T-helper 2 cell treated with Interferon-gamma antibody and Interleukin-4, amounts not matched to agents 5 μg/mL and 100 μg/mL, for 36 hours (primary cell): ENCODE measurements at places on chromosomes 16 and 17.

DNA sequence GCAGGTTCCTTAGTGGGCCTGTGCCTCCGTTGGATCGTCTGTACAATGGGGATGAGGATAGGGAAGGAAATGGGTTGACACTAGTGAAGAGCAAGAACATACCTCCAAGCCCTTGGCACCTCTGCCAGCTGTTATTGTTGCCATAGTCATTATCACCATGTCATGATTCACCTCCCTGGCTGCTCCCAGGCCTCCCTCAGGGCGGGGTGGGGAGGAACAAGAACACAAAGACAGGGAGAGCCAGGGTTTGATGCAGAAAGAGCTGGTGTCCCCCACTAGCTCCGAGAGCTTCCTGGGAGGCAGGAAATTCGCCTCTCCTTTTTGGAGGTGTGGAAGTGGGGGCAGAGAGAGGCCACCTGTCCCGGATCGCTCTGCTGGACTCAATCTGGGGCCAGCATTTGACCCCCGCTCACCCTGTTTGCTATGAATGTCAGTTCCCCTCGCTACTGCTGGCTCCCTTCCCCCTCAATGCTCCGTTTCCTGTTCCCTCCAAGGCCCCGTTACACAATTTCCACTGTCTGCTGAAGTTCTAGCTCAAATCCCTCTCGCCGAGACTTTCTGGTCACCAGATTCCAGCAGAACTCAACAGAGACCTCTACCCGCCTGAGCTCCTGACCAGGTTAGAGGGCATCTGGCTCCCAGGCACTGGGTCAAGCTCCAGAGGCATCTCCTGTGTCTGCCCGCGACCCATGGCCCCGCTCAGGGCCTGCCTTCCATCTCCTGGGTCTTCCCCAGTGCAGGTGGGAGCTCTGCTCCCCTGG lies 9.1 kb downstream of the TIMP2 start:
- no peaks in the 10 kb centered on the region for H3K36me3 ChIP-seq
- no peaks in the 10 kb centered on the region for H3K4me1 ChIP-seq
- no peak overlapping the region for H3K4me3 ChIP-seq
- H3K27me3 ChIP-seq, result no peaks in the 10 kb centered on the region
- DNase-seq, result no peak

- peaks cover 2% of the 10 kb centered on the region for H3K27me3 ChIP-seq
- no peak for DNase-seq
- H3K27ac ChIP-seq, result no peak overlapping the region
- H3K4me3 ChIP-seq, result no peak overlapping the region
- H3K36me3 ChIP-seq, result no peaks in the 10 kb centered on the region
Observed at GRCh38 chr17:77314601-77315000, 173.8 kb downstream of the SEC14L1 start.

DNA sequence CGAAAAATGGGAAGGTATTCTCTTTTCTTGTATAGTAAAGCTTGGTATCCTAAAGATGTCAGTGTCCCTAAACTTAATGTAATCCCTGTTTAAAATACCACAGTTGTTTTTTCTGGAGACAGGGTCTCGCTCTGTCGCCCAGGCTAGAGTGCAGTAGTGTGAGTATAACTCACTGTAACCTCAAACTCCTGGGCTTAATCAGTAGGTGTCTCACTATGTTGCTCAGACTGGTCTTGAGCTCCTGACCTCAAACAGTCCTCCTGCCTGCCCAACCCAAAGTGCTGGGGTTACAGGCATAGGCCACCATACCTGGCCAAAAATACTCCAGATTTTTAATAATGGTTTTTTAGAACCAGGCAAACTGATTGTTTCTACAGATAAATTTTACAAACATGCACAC lies 8.2 kb downstream of the DCAF7 start:
- H3K4me3 ChIP-seq, result no peak overlapping the region
- DNase-seq, result no peak
- no peak overlapping the region for H3K27ac ChIP-seq
- H3K27me3 ChIP-seq, result no peaks in the 10 kb centered on the region
- peaks cover 34% of the 10 kb centered on the region for H3K4me1 ChIP-seq
- H3K36me3 ChIP-seq, result peaks cover 33% of the 10 kb centered on the region

DNA sequence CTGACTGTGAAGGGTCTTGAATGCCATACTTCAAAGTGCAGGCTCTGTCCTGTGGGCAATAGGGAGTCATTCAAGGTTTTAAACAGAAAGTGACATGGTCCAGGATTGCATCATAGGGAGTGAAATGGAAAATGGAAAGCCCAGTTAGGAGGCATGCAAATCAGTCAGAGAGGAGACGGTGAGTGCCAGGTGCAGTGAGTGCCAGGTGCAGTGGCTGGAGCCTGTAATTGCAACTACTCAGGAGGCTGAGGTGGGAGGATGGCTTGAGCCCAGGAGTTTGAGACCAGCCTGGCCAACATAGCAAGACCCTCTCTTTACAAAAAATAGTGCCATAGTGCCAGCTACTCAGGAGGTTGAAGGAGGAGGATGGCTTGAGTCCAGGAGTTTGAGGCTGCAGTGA lies 35.2 kb upstream of the SIAH1 start:
- DNase-seq, result no peak
- H3K4me1 ChIP-seq, result no peaks in the 10 kb centered on the region
- no peak overlapping the region for H3K27ac ChIP-seq
- H3K4me3 ChIP-seq, result no peak overlapping the region
- no peaks in the 10 kb centered on the region for H3K27me3 ChIP-seq
- no peaks in the 10 kb centered on the region for H3K36me3 ChIP-seq

DNA sequence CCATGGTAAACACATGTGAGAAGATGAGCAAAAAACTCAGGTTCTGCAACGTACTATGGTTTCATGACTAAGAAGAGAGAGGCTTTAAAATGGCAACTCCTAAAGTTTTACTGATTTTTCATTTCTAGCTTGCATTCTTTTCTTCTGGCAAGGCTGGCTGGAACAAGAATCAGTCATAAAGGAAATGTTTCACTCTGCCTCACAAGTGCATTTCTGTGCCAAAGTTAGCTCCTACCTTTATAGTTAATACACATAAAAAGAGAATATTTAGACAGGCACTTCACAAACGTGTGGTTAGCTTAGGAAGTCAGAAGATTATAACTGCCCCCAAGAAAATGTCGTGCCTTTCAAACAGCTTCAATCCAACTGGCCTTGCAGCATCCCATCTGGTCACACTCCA lies 417.1 kb upstream of the CDH11 start:
- DNase-seq, result no peak
- peaks cover 2% of the 10 kb centered on the region for H3K4me1 ChIP-seq
- H3K27ac ChIP-seq, result no peak overlapping the region
- no peak overlapping the region for H3K4me3 ChIP-seq

- H3K4me3 ChIP-seq, result no peak overlapping the region
- H3K36me3 ChIP-seq, result no peaks in the 10 kb centered on the region
- H3K4me1 ChIP-seq, result peaks cover 8% of the 10 kb centered on the region
Observed at GRCh38 chr17:75645889-75646637, 12.8 kb downstream of the SMIM5 start.

- no peaks in the 10 kb centered on the region for H3K4me1 ChIP-seq
- H3K27ac ChIP-seq, result no peak overlapping the region
- H3K4me3 ChIP-seq, result no peak overlapping the region
- DNase-seq, result no peak
- H3K36me3 ChIP-seq, result no peaks in the 10 kb centered on the region
- H3K27me3 ChIP-seq, result peaks cover 4% of the 10 kb centered on the region
Observed at GRCh38 chr16:23213831-23214230, 31.3 kb downstream of the SCNN1G start.

- no peak overlapping the region for H3K27ac ChIP-seq
- DNase-seq, result no peak
- no peaks in the 10 kb centered on the region for H3K4me1 ChIP-seq
- no peaks in the 10 kb centered on the region for H3K27me3 ChIP-seq
- no peak overlapping the region for H3K4me3 ChIP-seq
Observed at GRCh38 chr16:9797306-9797705, 384.9 kb downstream of the GRIN2A start.

DNA sequence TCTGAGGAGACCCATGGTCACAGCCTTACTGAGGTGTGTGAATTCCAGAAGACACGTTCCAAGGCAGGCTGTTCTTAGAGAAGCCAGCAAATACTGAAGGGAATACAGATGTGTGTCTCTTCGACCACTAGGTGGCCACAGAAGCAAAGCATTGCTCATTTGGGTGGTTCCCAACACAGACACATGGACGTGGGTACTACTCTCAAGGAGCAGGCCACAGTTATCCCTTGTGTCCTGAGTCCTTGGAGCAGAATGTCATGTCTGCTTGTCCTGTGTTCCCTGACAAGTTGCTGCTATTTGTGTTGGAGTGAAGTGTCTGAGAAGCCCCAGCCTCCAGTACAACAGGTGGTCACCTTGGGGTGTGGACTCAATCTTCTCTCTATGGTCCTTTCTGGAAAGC lies 30.3 kb downstream of the HMOX2 start:
- H3K36me3 ChIP-seq, result peaks cover 39% of the 10 kb centered on the region
- peak overlapping the region; percentile 83 for H3K4me3 ChIP-seq
- H3K27ac ChIP-seq, result peak overlapping the region; percentile 97

DNA sequence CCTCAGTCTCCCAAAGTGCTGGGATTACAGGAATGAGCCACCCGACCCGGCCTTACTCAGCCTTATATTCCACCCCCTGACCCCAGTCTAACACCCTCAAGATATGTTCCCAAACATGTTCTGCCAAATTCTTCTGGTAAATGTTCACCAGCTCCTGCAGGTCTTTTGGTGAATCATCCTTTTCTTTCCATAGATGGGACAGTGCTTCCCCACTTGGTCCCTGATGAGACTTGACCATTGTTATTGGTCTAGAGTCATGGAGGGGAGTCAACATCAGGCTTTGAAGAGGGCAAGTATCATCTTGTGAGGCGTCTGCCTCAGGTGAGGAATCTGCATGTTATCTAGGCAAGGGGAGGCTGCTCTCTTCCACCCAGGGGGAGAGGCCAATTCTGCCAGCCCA lies 10.4 kb upstream of the RUNDC3A start:
- DNase-seq, result no peak
- H3K27me3 ChIP-seq, result peaks cover 8% of the 10 kb centered on the region
- H3K4me1 ChIP-seq, result no peaks in the 10 kb centered on the region
- H3K27ac ChIP-seq, result no peak overlapping the region
- no peak overlapping the region for H3K4me3 ChIP-seq

DNA sequence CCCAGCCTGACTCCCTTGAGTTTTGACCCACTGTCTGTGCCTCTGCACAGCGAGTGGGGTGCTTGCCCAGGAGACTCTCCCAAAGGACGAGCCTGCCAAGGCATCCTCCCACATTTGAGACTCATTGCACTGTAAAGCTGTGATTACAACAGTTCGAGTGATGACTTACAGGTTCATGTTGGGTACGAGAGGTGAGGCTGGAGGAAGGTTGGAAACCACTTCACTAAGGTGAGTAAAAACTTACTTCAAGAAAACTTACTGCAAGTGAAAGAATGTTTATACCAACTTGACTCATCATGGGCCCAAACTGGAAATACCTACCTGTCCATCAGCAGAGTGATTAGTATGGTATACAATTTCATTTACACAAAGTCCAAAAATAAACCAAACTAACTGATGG lies 360.1 kb upstream of the CDH11 start:
- H3K36me3 ChIP-seq, result no peaks in the 10 kb centered on the region
- no peaks in the 10 kb centered on the region for H3K27me3 ChIP-seq
- no peak overlapping the region for H3K4me3 ChIP-seq

DNA sequence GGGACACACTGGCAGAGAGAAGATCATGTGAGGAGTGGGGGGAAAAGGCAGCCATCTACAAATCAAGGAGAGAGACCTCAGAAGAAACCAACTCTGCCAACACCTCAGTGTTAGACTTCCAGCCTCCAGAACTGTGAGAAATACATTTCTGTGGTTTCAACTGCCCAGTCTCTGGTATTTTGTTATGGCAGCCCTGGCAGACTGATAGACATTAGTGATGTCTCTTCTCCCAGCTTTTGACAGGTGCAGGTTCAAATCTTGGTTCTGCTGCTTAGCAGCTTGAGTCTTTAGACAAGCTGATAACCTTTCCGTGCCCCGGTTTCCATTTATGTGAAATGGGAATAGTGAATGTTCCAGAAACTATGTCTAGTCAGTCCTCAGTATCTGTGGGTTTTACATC lies 199.5 kb downstream of the SNX29 start:
- DNase-seq, result no peak
- no peaks in the 10 kb centered on the region for H3K36me3 ChIP-seq
- no peaks in the 10 kb centered on the region for H3K4me1 ChIP-seq
- no peak overlapping the region for H3K4me3 ChIP-seq

DNA sequence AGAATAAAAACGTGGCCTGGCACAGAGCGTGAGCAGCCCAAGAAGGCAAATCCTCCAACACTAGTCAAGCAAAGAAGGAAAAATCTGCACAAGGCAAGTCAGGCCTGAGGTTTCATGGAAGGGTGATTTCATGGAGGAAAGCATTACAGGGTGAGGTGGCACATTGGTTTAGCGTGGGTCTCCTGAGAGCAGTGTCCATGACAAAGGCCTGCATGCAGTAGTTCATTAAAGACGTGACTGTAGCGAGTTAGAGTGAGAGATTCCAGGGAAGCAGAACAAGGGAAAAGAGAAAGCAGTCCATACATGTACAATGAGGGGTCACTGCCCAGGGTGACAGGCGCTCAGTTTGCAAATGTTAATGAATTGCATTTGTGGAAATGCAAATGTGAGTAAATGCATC lies 285.0 kb upstream of the ERCC4 start:
- H3K36me3 ChIP-seq, result no peaks in the 10 kb centered on the region
- no peak overlapping the region for H3K27ac ChIP-seq
- no peak for DNase-seq
- H3K27me3 ChIP-seq, result no peaks in the 10 kb centered on the region
- H3K4me3 ChIP-seq, result no peak overlapping the region

- no peak overlapping the region for H3K4me3 ChIP-seq
- no peaks in the 10 kb centered on the region for H3K4me1 ChIP-seq
- no peak for DNase-seq
- H3K36me3 ChIP-seq, result peaks cover 8% of the 10 kb centered on the region
- H3K27me3 ChIP-seq, result no peaks in the 10 kb centered on the region
Observed at GRCh38 chr17:49297141-49297540, 64.9 kb downstream of the ZNF652 start.

- H3K4me1 ChIP-seq, result peaks cover 16% of the 10 kb centered on the region
- no peaks in the 10 kb centered on the region for H3K36me3 ChIP-seq
- no peak overlapping the region for H3K27ac ChIP-seq
- peak; percentile 63 for DNase-seq
- H3K4me3 ChIP-seq, result no peak overlapping the region
- H3K27me3 ChIP-seq, result peaks cover 4% of the 10 kb centered on the region
Observed at GRCh38 chr16:12819126-12820117, 15.7 kb upstream of the CPPED1 start.

GRCh38 chr17:1793447-1793806 lies 31.6 kb downstream of the SERPINF1 start:
- peaks cover 13% of the 10 kb centered on the region for H3K4me1 ChIP-seq
- H3K27me3 ChIP-seq, result no peaks in the 10 kb centered on the region
- no peak overlapping the region for H3K27ac ChIP-seq

GRCh38 chr16:68379472-68380347 lies 68.6 kb downstream of the SMPD3 start:
- peaks cover 22% of the 10 kb centered on the region for H3K4me1 ChIP-seq
- no peaks in the 10 kb centered on the region for H3K36me3 ChIP-seq
- H3K27ac ChIP-seq, result peak overlapping the region; percentile 29
- peaks cover 33% of the 10 kb centered on the region for H3K27me3 ChIP-seq
- no peak for DNase-seq
- H3K4me3 ChIP-seq, result peak overlapping the region; percentile 28

- peaks cover 18% of the 10 kb centered on the region for H3K4me1 ChIP-seq
- no peak for DNase-seq
- peak overlapping the region; percentile 82 for H3K27ac ChIP-seq
- H3K36me3 ChIP-seq, result peaks cover 8% of the 10 kb centered on the region
- peak overlapping the region; percentile 90 for H3K4me3 ChIP-seq
- peaks cover 13% of the 10 kb centered on the region for H3K27me3 ChIP-seq
Observed at GRCh38 chr16:78444-79150, 572 bp downstream of the MPG start.
